ENCODE measurements at places on chromosomes 4 and X.

GRCh38 chr4:145098675-145099037, 545 bp downstream of the ABCE1 start:
- DNase-seq = peak; percentile 18

DNA sequence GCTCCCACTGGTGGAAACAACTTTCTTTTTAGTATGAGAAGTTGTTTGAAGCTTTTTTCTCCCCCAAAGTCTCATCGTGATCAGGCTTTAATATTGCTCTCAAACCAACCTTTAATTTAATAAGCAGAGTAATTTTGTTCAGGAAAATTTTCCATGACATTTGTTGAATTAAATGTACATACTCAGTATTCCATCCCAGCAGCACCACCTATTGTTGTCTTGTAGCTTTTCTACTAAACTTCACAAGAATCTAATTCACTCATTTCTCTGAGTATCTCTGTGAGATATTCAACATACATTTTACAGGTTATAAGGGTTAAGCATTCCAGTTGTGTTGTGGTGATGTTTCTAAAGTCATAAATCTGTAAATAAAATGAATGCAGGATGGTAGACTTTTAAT, 218.3 kb upstream of the HAND2 start:
- no peak for DNase-seq

DNA sequence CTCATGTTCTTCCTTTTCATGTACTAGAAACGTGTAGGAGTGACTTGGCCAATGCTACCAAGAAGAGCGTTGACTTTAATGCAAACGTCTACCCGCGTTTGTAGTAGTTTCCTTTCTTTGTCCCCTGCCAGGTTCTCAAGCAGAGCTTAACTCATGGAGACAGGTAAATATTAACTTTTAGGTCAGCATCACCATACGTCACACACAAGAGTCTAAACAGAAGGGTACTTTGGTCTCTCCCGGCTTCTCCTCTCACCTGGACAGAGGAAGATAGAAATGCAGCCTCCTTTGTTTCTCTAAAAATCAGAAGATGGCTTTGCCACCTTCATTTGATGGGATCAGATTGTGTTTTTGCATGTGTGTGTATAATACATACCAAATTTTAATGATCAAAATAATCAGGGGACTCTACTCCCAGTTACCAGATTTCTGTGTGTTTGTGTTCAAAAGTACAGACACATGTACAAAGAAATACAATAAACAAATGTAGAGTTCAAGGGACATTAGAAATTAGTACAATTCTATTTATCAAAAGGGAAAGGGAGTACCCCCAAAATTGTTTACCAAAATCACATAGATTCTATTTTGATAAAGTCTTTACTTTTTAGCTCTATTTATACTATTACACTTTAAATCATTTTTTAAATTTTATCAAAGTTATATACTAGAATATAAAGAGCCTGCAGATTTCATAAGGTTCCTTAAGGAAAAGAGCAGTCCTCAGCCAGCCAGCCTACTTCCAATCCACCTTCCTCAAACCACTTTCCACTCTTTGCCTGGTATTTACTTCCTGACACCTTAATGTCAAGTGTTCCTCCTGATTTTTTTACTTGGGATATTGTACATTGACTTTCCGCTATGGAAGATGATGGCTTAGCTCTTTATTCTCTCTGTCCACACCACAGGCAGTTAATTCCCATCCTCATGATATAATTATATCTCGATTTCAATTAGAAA, 195.5 kb downstream of the RELL1 start:
- no peak for DNase-seq

GRCh38 chr4:52877036-52877435, 14.9 kb downstream of the RASL11B start:
- no peak for DNase-seq

DNA sequence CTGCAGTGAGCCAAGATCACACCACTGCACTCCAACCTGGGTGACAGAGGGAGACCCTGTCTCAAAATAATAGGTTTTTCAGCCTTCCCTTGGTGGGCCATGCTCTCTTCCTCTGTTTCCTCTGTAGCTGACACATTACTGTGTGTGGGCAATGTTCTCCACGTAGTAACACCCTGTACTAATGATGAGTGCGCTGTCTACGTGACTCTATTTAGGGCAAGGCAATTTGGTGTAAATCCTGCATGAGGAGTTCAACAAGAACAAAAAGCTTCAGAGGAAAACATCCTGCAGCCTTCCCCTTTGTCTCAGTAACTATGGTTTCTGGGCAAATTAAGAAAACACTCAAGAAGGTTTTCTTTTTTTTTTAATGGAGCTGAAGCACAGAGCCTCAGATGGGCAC, 24.4 kb upstream of the JAKMIP1 start:
- DNase-seq = no peak

DNA sequence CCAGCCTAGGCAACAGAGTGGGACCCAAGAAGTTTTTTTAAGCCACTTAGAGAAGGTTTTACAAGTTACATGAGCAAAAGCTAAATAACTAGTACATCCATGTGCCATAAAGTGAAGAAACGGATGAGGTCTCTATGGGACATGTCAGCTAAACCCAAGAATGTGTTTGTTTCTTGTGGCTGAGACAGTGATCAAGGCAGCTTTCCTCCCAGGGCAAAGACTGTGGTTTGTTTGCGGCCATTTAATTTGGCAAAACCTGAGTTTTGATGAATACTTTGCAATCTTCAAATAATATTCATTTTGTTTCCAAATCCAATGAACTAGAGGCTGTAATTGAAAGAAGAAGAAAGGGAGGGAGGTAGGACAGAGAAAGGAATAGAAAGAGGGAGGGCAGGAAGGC, 44.9 kb upstream of the SLC2A9 start:
- DNase-seq = no peak

GRCh38 chr4:140343303-140343702, 30.1 kb upstream of the SCOC start:
- DNase-seq = no peak

GRCh38 chr4:122041312-122041711, 89.5 kb upstream of the TRPC3 start:
- no peak for DNase-seq

GRCh38 chrX:34130980-34131744, 952 bp downstream of the FAM47A start:
- no peak for DNase-seq

DNA sequence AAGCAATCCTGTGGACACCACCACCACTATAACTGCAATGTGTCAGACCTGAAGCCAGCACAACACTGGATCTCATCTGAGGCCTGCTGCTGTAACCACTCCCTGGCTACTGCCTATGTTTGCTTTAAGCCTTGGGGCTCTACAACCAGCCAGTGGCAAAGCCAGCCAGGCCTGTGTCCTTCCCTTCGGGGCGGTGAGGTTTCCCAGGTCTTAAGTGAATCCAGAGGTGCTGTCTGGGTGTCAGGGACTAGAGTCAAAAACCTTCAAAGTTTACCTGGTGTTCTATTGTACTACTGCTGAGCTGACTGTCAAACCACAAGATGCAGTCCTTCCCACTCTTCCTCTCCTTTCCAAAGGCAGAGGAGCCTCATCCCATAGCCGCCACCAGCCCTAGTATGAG, 750.5 kb downstream of the FAM133A start:
- no peak for DNase-seq

DNA sequence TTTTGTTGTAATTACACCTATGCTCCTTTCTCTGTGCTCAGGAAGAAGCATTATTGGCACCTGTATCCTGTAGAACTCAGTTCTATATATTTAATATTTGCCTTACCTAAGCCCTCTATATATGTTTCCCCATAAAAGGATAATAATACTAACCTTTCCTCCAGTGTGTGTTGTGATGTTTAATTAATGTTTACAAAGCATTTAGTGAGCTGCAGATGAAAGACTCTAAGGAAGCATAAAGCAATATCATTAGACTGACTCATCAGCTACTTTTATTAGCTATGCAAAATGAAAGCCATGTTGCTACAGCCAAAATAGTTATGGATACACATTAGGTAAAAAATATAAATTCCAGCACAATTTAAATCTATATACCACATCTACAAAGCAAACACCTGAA, 93.6 kb upstream of the PTPN13 start:
- no peak for DNase-seq

DNA sequence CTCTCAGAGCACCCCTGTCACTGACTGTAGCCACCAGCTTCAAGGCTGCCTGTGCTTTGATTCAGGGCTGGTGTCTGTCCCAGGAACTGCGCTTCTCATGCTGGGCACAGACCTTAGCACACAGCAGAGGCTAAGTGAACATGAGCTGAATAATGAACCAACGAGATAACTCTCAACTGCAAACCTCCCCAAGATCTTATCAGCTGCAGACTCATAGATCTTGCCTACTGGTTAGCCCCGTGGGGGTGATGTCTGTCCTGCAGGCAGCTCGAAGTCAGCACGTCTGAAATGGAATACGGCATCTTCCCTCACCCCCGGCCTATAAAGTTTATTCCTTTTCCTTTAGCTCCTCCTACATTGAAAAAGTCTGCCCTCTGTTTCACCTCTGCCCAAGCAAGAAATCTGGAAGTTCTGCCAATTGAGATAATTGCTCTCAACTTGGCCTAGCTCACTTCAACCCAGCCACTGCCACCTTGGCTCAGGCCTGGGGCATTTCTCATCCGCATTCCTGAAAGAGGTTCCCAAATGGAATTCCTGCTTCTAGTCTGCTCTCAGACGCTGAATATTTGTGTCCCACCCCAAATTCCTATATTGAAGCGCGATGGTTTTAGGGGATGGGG, 73.7 kb downstream of the GATB start:
- DNase-seq = no peak

DNA sequence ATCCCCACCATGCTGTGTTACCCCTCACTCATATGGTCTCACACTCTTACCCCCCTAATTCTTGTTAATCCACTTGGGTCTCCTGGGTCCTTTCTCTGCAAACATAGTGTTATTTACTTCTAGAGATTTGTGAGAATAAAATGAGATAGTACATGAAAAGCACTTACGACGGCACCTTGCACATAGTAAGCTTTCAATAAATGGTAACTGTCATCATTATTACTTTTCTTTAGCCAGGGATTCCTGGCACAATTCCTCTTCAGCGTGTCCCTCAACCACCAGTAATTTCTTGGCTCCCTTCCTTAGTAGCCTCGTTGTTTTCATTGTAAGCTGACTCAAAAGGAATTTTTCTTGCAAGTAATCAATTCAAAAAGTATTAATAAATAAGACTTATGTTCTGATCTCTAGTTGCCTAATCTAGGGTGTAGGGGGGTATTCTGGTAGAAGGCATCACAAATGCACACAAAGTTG, 30.1 kb upstream of the RBMX start:
- no peak for DNase-seq

GRCh38 chrX:46687619-46688018, 71.3 kb downstream of the SLC9A7 start:
- no peak for DNase-seq

DNA sequence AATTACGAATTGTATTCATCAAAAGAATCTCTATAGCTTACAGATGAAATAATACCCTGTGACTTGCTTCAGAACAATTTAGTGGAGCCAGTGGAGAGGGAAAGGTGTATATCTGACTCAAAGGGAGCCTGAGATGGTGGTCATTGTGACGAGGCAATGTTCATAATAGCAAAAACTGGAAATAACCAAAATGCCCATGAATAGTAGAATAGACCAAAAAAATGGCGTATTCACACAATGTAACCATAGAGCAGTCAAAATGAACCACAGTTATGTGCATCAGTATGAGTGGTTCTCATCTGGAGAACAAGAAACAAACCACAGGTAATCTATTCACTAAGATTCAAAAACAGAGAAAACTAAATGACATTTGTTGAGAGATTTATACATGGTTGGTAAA, 125.3 kb upstream of the CLNK start:
- no peak for DNase-seq

DNA sequence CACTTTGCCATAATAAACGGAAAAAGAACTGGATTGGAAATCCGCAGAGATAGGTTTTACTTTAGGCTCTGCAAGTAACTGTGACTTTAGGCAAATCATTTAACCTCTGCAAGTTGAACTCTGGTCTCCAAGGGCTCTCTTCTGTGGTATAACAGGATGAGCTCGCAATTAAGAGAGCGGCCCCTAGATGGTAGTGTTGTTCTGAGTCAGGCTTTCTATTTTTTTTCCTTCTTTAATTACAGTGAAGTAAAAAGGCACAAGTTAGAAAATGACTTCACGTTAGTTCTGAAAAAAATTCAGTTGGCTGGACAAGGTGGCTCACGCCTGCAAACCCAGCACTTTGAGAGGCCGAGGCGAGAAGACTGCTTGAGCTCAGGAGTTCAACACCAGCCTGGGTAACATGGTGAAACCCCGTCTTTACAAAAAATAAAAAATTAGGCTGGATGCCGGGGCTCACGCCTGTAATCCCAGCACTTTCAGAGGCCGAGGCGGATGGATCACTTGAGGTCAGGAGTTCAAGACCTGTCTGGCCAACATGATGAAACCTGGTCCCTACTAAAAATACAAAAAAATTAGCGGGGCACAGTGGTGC, 18.0 kb downstream of the RPS3A start:
- DNase-seq = no peak
